KBM-7 (cell line): ENCODE measurements at places on chromosomes 12 and 14.

- DNase-seq, result no peak
Observed at GRCh38 chr14:69945912-69946311, 66.7 kb downstream of the SMOC1 start.

DNA sequence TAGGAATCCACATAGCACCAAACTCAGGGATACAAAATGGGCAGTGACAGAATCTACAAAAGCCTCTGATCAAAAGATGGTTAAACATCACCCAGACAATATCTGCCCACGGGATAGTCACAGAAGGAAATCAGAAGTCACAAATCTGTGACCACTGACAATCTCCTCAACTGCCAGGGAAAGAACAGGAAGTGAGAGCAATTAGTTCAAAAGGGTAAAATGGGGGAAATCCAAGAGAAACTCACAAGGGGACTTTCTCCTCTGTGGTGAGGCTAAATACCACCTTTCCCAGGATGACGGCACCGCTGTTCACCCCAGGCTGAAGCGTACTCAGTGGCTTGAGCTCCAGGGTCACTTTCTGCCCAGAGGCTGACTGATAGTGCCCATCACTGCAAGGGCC lies 10.7 kb downstream of the TTC5 start:
- no peak for DNase-seq

DNA sequence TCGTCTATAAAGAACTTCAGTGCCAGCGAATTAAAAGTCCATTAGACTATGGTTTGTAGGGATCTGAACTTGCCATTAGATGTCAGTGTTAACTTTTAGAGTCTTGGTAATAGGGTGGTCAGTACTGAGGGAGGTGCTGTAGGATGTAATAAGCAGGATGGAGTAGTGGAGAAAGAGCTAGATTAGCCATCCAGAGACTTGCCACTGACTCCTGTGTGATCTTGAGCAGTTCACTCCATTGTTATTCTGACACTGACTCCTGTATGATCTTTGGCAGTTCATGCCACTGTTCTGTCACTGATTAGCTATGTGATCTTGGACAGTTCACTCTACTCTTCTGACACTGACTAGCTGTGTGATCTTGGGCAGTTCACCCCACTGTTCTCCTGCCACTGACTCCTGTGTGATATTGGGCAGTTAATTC lies 133.6 kb downstream of the TTLL5 start:
- DNase-seq, result no peak

GRCh38 chr14:100894416-100894815 lies 9.1 kb downstream of the RTL1 start:
- no peak for DNase-seq

- no peak for DNase-seq
Observed at GRCh38 chr12:2277492-2278155, 224.8 kb downstream of the CACNA1C start.

GRCh38 chr12:122394626-122395194 lies 27.8 kb downstream of the CLIP1 start:
- DNase-seq, result no peak
